ENCODE measurements at places on chromosomes 3 and 15. TPM values are rescaled to one million over a fixed set of nuclear protein-coding genes. Genes with fewer than 3 reads are reported as not detected.

EXD1 gene
- not detected for total RNA-seq

DNA sequence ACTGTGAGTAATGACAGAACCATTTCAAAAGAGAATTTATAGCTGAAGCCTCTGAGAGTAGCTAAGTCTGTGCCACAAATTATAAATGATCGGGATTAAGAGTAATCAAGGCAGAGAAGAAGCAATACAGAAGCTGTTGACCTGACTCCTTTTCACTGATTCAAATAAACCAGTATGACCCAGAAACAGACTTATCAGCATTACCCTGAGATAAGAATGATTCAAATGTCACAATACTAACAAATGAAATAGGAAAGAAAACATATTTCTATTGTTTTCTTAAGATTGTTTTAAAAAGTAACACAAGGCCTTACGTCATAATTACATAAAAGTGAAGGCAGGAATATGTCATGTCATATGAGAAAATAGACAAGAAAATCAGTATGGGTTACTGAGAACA, 1534.6 kb downstream of the SI start:
- no peak for DNase-seq

GRCh38 chr3:72329354-72329753, 518.9 kb downstream of the SHQ1 start:
- DNase-seq = no peak

BCHE gene
- total RNA-seq = not detected
